HTR-8/SVneo (cell line): ENCODE measurements at places on chromosomes 1 and 21.

DNA sequence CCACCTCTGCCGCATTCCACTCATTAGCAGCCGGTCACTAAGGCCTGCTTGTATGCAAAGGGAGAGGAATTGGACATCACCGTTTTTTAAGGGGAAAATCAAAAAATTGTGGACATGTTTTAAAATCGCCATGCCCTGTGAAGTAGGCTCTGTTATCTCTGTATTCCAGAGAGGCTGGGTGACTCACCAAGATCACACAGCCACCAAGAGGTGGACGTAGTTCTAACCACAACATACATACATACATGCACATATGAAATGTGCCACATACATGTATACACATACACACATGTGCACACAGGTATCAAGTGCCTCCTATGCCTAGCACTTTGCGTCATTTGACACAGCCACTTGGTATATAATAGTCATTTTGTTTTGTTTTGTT is 16.0 kb upstream of the ZSCAN20 start:
- no peak for DNase-seq

- no peak for DNase-seq
Observed at GRCh38 chr1:24179251-24179840, 7.7 kb downstream of the IFNLR1 start.

DNA sequence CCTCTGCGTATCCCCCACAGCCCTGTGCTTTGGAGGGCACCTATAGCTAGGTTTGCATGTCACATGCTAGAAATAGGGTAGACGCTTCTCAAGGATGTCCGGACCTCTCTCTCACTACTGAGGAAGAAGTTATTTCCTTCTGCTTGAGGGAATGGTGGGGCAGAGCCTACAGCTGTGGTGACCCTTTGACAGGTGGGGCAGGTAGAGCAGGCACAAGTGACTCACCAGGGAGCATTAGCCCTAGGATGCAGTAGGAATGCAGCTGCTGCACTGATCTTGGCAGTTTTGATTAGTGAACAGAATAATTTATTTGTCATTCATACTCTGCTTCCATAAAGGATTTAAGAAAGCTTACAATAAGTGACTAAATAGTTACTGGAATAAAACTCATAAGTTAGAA is 129.6 kb upstream of the HOOK1 start:
- no peak for DNase-seq

GRCh38 chr1:244341455-244342450 is 110.0 kb downstream of the ADSS2 start:
- DNase-seq, result no peak
